ENCODE measurements at places on chromosomes 4 and X. TPM values are rescaled to one million over a fixed set of nuclear protein-coding genes. Genes with fewer than 3 reads are reported as not detected.

DNA sequence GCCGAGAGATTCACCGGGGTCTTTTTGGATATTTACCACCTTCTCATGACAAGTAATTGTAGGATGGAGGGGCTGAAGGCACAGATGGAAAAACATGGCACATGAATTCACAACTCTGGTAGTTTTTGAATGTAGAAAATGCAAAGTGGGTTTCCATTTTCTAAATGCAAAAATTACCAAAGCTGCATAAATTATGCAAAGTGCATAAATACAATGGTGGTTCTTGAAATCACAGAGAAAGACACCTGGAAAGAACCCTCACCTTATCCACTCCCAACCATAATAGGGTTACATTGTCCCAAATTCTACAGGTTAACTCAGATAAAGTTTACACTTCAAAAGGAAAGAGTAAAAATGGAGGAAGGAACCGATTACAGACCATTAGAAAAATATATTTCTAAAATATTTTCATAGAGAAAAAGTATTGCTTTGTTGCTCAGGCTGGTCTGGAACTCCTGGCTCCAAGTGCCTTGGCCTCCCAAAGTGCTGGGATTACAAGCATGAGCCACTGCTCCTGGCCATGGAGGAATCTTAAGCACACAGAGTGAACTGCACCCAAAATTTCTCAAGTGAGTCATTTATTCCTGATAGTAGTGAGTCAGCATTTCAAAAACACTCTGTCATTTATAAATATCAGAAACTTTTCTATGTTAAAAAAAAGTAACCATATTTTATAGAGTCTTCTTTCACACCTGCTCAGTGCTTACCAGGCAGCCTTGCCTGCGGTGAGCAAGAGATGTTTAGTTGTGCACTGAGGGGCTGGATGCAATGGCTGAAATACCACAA, 101.4 kb downstream of the FIP1L1 start:
- no peak for DNase-seq

DNA sequence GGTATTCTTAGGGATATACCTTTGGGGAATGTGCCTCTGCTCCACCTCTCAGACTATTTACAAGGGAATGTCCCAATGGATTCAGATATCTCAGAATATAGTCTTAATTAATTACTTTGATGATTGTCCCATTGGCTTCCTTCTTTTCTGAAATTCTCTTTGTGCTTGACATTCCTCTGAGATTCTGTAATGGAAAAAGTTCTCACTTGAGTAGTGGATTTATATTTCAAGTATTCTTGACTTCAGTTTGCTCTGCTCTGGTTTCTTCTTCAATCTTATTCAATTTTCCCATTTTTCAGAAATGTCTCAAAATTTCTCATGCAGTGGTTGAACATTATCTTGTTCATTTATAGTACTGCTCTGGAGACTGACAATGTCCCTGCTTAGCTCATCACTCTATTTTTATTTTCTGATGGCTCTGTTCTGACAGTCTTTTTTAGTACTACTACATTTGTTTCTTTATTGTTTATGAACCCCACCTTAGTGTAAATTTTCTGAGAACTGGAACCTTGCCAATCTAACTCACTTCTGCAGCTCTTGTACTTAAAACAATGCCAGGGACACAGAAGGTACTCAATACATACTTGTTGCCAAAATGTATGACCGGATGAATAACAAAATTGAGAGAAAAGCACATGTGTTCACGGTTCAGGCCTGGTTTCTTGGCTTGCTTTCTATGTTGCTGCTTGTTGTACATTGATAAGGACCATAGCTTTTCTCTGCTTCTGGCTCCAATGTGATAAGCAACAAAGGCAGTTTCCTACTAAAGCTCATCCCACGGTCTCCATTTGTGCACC, 471.7 kb downstream of the GASK1B start:
- no peak for DNase-seq

Gene USP17L21
- total RNA-seq = not detected

GRCh38 chrX:20333672-20334071, 67.0 kb upstream of the RPS6KA3 start:
- DNase-seq = no peak

Gene KIT
- total RNA-seq = 18.7 TPM

DNA sequence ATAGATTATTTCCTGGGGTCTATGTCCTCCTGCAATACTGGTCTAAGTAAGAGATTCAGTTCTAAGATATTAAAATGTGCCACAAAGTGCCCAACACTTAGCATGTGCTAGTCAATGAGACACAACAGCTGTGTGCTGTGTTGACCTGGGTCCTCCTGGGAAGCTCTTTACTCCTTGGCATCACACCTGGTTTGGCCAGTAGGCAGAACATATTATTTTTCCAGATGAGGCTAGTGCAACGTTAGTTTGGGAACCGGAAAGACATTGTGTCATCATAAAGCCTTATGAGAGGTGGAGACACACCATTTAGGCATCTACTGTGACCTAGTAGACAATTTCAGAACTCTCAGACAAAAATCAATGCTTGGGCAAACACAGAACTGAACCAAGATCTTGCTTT, 197.8 kb downstream of the MID1IP1 start:
- DNase-seq = no peak

- DNase-seq = no peak
Measured at GRCh38 chr4:119785963-119786362, 157.4 kb upstream of the PDE5A start.

Gene AFAP1
- 25.4 TPM for total RNA-seq

DNA sequence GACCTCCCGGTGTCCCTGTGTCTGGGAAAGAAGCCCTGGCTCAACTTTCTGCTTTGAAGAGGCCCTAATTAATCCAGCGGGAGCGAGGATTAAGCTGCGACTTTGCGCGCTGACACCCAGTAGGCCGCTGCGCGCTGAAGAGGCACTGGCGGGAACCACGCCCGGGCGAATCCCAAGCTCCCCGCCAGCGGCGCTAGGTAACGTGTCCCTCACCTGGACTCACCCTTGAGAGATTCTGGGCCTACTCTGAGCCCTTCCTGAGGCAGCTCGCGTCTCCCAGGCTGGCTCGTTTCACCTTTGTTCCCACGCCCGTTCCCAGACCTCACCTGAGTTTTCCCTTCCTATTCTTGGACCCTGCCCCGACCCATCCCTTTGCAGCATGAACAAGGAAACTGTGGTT, 616 bp upstream of the KLHL34 start:
- no peak for DNase-seq

Gene ADH6
- total RNA-seq = not detected

Gene VCX2
- not detected for total RNA-seq
